ENCODE measurements at places on chromosomes 12 and 14.

DNA sequence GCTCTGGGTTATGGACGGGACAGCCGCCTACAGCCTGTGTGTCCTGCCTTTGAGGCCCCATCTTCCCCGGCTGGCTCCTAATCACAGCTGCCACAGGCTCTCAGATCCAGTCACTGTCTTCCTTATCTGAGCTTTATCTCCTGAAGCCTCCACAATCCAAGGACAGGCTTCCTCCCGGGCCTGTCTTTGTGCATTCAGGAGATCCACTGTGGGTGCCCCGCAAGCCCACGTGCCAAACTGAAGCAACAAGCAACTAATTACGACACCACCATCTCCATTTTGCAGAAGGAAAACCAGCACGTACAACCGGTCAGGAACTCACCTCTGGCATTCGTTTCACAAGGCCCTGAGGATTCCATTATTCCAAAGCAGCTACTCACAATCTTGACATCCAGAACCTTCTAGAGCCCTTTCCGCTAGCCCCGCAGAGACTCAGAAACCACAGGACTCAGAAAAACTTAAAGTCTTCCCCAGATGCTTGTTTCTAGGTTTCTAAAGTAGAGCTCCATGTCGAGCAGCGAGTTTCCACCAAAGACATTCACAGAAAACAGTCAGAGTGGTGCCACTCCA lies 14.0 kb downstream of the SYNE3 start:
- no peaks in the 10 kb centered on the region for H3K36me3 ChIP-seq
- no peaks in the 10 kb centered on the region for H3K27me3 ChIP-seq
- DNase-seq, result peak; percentile 58
- H3K4me3 ChIP-seq, result no peak overlapping the region

DNA sequence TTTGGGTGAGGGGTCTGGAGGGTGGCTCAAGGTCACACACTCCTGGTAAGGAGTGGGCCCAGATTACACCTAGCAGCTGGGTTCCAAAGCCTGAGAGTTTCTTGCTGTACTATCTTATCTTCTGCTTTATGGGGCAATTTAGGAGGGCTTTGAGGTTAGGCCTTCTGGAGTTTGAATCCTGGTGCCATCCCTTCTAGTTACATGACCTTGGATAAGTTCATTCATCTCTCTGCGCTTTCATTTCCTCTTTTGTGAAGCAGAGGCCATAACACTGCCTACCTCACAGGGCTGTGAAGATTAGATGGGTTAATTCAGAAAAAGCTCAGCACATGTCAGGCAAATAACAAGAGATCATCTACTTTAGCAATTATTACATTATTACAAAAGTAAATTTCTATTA lies 7.4 kb upstream of the KRT77 start:
- DNase-seq, result no peak
- no peak overlapping the region for H3K27ac ChIP-seq
- H3K4me3 ChIP-seq, result no peak overlapping the region
- no peaks in the 10 kb centered on the region for H3K36me3 ChIP-seq

GRCh38 chr14:97250931-97251330 lies 453.7 kb downstream of the VRK1 start:
- H3K27me3 ChIP-seq, result no peaks in the 10 kb centered on the region
- DNase-seq, result no peak
- no peaks in the 10 kb centered on the region for H3K4me1 ChIP-seq
- H3K36me3 ChIP-seq, result no peaks in the 10 kb centered on the region
- H3K27ac ChIP-seq, result no peak overlapping the region

DNA sequence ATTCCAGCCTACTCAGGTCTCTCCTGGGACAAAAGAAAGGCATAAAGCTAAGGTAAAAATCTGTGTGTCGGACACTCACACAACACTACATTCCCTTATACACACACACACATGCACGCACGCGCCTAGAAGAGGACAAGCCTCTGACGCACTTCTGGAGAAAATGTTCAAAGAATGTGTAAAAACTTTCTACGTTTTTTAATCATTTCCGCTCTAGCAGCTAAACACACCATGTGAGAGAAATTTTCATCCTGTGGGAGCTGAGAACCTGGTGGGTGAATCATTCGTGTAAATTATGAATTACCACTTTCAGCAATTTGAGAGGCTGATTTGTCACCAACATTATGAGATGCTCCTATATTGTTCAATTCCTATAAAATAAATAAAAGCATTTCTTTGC lies 494.5 kb downstream of the TMEM132D start:
- H3K4me1 ChIP-seq, result no peaks in the 10 kb centered on the region
- no peak overlapping the region for H3K27ac ChIP-seq
- no peak for DNase-seq
- no peak overlapping the region for H3K4me3 ChIP-seq
- no peaks in the 10 kb centered on the region for H3K36me3 ChIP-seq

DNA sequence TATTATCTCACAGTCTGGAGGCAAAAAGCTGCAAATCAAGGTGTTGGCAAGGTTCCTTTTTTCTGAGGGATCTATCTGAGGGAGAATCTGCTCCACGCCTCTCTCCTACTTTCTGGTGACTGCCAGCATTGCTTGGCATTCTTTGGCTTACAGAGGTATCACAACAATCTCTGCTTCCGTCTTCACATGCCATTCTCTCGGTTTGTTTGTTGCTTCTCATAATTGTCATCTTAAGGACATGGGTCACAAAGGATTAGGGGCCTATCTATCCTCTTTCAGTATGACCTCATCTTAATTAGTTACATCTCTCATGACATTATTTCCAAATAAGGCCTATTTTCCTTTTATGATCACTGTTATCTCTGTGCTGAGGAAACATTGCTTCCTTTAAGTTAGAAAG lies 345.0 kb downstream of the FOXG1 start:
- DNase-seq, result peak; percentile 42
- H3K27ac ChIP-seq, result no peak overlapping the region
- no peaks in the 10 kb centered on the region for H3K27me3 ChIP-seq

- no peak overlapping the region for H3K4me3 ChIP-seq
- H3K4me1 ChIP-seq, result peaks cover under 1% of the 10 kb centered on the region
- DNase-seq, result no peak
Observed at GRCh38 chr12:62679608-62680007, 213.0 kb downstream of the MON2 start.

DNA sequence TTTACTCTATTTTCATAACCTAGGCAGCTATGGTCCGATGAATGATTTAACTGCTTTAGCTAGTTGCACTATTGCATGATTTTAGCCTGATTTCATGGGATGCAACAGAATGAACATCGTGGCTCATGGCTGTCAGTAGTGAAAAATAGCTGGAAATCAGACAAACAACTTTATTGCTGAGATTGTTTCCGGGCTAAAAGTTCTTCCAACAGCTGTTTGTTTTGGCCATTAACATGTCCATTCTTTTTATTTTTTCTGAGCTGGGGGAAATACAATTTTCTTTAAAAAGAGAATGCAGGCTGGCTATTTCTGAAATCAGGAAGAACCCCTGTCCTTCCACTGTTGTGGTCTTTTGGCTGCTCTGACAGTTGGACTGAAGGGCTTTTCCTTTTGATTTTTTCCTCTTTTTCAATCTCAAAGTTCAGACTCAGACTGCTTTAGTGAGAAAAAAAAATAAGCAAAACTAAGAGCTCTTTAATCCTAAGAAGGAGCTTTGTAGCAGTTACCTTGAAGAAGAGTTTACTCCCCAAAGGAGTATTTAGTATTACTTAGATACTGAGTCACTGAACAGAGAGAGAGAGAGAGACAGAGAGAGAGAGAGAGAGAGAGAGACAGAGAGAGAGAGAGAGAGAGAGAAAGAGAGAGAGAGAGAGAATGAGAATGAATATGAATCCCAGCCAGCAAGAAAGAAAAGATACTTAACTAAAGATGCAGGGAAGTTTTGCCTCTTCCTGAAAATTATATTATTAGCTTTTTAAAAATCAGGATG lies at the start of gene NAV3:
Gene NAV3, plus strand, starts transcription at position 312 of the 769 bp plus-strand sequence. CDS start 568 bp downstream, outside the sequence.
- H3K27me3 ChIP-seq, result no peaks in the 10 kb centered on the region
- H3K4me3 ChIP-seq, result no peak within 1 kb of the TSS
- DNase-seq, result no peak
- H3K36me3 ChIP-seq, result no peaks in the 10 kb centered on the region
- no peaks in the 10 kb centered on the region for H3K4me1 ChIP-seq

- no peaks in the 10 kb centered on the region for H3K36me3 ChIP-seq
- H3K4me1 ChIP-seq, result peaks cover 17% of the 10 kb centered on the region
- DNase-seq, result no peak
- no peaks in the 10 kb centered on the region for H3K27me3 ChIP-seq
- H3K27ac ChIP-seq, result no peak overlapping the region
- no peak overlapping the region for H3K4me3 ChIP-seq
Observed at GRCh38 chr12:4147031-4147481, 126.5 kb upstream of the CCND2 start.

Measured in mesendoderm (in vitro differentiated cells).